ENCODE measurements at places on chromosomes 11 and 22.

DNA sequence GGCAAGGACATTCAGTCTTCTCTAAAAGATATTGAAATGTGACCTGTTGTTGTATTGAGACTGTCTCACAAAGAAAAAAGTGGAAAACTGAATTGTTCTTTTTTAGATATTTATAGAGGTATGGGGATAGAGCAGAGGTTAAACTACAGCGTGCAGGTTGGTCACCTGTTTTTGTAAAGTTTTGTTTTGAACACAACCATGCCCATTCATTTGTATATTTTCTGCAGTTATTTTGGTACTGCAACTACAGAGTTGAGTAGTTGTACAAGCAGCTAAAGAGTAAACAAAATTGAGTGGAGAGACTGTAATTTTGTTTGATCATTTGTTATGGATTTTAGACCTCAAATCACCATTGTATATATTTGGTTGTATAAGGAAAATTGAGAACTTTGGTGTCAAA is 11.3 kb downstream of the EED start:
- no peak for DNase-seq

DNA sequence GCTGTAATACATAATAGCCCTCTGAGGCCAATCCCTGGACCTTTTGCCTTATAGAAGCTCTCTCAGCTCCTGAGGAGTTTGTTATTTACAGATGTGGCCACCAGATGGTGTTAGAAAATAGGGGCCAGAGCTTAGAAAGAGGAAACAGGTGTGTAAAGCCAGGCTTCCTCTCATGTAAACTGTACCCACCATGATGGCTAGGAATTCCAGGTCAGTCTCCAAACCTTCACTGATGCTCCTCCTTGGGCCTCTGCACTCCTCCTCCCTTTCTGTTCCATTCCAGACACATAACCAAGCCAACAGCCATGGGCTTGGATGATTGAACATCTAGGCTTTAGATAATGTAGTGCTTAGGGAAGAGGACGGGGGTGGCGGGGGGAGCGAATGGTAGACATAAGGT is 39.7 kb downstream of the USP35 start:
- DNase-seq = peak; percentile 43

- DNase-seq = no peak
These were observed 92.9 kb downstream of the RPS6KA4 start for GRCh38 chr11:64451856-64452255.

GRCh38 chr11:12083380-12083779 is 27.0 kb upstream of the MICAL2 start:
- no peak for DNase-seq

GRCh38 chr11:119029340-119030028 is 1.2 kb downstream of the SLC37A4 start:
- DNase-seq = no peak

DNA sequence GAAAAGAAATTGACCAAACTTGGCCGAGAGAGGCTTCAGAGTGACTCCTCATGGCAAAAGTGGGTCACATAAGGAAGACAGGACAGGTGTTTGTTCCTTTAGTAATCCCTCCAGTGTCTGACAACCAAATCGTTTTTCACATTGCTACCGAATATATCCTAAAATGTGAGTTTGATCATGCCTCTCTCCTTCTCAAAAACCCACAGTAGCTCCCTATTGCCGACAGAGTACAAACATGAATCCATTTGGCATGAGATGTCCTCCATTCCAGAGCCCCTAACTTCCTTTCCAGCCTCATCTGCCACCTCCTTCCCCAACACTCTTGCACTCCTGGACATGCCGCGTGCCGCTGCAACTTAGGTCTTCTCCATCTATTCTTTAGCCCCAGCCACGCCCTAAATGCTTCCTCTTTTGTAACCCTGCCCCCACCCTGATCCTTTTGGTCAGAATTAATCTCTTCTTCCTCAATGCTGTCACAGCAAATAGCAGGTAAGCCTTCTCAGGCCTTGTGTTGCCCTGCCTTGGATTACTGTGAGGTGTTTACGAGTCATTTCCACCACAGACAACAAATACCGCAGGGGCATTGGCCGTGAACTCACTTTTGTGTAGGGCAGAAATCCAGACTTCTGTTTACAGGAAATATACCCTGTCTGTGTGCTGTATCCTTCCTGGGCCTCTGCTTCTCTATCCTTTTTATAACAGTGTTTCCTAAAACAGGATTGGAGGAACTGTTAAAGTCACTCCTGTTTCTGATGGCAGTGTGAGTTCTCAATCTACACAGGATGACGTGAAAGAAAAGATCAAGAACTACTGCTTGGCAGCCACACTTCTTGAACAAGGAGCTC is 66.0 kb upstream of the FTH1 start:
- DNase-seq = no peak

GRCh38 chr22:30969532-30970355 is 679 bp downstream of the TUG1 start:
- DNase-seq = no peak
